Endothelial cell of umbilical vein (primary cell): ENCODE measurements at places on chromosomes 12 and 14. TPM values are rescaled to one million over a fixed set of nuclear protein-coding genes. Genes with fewer than 3 reads are reported as not detected.

Gene PLXNC1
- 0.04 TPM in 1 of 2 replicates, not detected in the other for total RNA-seq

Gene A2M
- total RNA-seq: 6.5 and 16.9 TPM in 2 replicates

Gene MYF6
- not detected in 2 replicates for total RNA-seq

Gene FGD4
- total RNA-seq: 44.7 and 44.8 TPM in 2 replicates

Gene ESR2
- total RNA-seq: 0.58 TPM in 1 of 2 replicates, not detected in the other

Gene MRPL52
- 174 TPM in 2 replicates for total RNA-seq

Gene L3HYPDH
- total RNA-seq: 30.2 and 31.0 TPM in 2 replicates

Gene ACSM4
- total RNA-seq: not detected in 2 replicates
